ENCODE measurements at places on chromosomes 2 and 18.

DNA sequence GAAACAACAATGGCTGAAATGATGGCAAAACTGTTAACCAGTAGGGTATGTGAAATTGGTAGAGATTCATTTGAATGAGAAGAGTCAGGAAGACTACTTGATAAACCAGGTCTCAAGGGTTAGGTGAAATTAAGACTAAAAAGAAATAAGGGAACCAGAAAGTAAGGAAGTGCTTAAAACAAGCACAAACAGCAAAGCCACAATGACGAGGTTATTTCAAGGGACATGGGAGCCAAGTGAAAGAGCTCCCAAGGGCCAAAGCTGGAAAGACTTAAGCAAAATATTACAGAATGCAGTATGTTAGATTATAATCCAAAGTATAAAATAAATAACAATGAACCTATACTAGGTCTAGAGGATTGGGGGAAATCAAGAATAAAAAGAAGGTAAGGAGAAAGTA, 19.3 kb upstream of the CD302 start:
- no peak for DNase-seq

DNA sequence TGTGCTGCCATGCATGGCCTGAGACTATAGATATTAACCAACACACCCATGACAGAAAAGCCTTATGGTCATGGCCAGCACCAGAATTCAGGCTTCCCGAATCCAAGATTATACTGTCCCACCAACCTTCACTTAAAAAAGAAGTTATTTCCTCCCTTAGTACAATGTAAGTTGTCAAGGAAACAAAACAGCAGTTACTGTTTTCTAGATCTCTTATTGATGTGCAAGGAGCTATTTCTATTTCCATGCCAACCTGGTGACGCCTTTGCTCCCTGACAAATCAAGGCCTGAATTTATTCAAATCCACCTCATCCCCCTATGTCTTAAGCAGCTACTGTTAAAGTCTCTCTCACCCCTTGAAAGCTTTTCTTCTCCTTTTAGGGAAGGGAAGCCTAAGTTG, 249.3 kb downstream of the ZNF521 start:
- DNase-seq: no peak

GRCh38 chr2:103159018-103159417, 397.2 kb downstream of the TMEM182 start:
- DNase-seq: no peak

DNA sequence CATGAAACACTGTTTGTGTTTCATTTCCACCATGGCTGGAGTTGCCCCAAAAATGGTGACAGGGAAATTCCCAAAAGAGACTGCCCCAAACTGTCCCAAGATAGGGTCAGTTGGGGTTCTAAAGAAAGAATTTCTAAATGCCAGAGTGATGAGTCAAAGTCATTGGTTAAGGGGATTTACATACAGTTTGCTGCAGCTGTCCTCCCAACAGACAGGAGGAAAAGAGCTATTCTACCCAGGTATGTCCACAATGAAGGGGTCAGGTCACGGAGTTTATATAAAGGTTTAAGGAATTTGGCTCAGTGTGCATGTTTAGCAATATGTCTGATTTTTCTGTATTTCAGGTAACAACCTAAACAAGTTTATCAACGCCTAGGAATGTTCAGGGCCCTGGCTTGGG, 344.1 kb downstream of the TDRD15 start:
- no peak for DNase-seq

- DNase-seq: no peak
These were observed 255.0 kb upstream of the EPAS1 start for GRCh38 chr2:46042207-46042637.

DNA sequence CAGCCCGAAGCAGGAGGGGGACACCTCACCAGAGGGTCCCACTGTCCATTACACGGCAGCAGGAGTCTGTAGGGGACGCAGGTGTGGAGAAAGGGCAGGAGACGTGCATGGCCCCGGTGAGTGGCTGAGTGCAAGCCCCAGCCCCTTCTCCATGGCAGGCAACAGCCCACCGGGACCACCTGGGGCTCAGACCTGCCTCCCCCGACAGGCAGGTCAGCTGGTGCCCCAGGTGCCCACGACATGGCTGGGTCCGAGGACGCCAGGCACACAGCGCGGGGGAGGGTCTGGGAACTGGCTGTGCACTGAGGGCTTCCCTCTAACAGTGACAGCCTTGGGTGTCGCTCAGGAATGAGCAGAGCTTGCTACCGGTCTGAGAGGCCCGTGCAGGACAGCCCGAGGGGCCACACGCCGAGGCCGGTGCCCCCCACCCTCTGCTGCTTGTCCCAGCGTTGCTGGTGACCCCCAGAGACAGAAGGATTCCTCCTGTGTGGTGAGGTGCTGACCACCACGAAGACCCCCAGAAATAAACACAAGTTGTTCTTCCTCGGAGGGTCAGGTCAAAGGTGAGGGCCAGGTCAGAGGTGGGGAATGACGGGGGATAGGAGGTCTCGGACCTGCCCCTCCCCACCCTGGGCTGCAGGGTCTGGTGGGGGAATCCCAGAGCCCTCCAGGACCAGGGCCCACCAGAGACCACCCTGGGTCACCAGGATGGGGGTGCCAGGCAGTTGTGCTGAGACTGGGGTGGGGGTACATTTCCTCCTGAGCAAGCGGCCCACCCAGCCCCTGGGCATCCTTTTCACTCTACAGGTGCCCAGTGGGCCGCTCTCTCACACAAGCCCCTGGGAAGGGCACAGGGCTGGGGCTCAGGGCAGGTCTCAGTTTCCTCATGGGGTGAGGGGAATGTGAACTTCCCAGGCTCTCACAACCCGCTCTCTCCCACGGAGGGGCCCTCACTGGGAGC, 50.6 kb downstream of the SLC66A2 start:
- no peak for DNase-seq

- peak; percentile 19 for DNase-seq
These were observed 23.1 kb downstream of the HS1BP3 start for GRCh38 chr2:20627712-20628380.

GRCh38 chr18:11747731-11748130, 58.7 kb downstream of the GNAL start:
- no peak for DNase-seq

- no peak for DNase-seq
These were observed 67.3 kb downstream of the ITGB6 start for GRCh38 chr2:160132761-160133160.

All from right lobe of liver (tissue), 6 donors.